ENCODE measurements at places on chromosomes 7 and 10.
A peak's percentile ranks its signal among the peaks of the same experiment; 100 is the strongest.

DNA sequence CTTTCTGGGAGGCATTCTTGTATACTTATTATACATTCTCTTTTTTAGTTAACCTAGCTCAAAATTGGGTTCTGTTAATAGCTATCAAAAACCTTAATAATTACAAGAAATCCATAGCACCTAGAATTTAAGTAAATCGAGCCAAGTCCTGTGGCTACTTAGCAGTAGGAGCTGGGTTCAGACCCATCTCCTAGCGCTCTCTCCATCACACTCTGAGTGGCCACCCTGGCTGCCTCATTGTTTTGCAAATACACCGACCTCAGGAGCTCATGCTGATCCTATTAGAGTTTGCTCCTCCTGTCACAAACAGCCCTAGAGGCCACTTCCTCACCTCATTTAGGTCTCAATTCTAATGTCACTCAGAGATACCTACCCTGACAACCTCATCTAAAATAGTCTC lies 46.2 kb upstream of the OSBPL3 start:
- DNase-seq, result no peak

- peak; percentile 13 for DNase-seq
Observed at GRCh38 chr7:37901236-37901827, 15.3 kb downstream of the SFRP4 start.

GRCh38 chr10:132452216-132452650 lies 55.2 kb downstream of the PWWP2B start:
- no peak for DNase-seq

DNA sequence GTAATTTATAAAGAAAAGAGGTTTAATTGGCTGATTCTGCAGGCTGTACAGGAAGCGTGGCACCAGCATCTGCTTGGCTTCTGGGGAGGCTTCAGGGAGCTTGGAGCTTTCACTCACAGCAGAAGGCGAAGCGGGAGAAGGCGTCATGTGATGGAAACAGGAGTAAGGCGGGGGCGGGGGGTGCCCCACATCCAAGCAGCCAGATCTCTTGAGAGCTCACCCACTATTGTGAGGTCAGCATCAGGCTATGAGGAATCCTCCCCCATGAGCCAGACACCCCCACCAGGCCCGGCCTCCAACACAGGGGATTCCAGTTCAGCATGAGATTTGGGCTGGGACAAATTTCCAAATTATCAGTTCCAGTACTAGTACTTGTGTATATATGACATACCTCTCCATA lies 46.2 kb downstream of the WDR37 start:
- no peak for DNase-seq

- peak; percentile 49 for DNase-seq
Observed at GRCh38 chr10:14658331-14659127, 116.2 kb downstream of the FAM107B start.

DNA sequence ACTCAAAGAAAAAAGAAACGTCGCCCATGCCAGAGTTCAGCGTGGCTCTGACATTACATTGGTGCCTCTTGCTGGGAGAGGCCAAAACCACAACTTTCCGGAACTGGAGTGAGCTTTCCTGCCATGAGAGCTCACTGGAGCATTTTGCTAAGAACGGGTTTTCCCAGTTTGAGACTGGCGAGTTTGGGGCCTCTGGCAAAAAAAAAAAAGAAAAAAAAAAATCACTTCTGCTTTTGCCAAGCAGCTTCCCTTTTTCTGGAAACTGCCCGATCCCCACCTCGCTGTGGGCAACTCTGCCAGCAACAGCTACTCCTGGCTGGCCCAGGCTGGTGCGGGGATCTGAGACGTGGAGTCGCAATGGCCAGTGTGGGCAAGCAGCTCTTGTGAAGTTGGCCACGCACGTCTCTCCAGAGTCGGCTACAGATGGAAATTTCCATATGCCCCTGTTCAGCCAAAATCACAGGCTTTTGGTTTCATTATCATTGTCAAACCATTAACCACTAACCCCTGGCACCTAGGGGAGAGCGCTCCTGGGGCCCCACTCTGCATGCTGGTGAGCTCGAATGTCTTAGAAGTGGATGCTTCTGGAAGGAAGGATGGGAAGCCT lies 25.7 kb downstream of the PRKAG2 start:
- DNase-seq, result peak; percentile 58

- DNase-seq, result no peak
Observed at GRCh38 chr10:105292236-105292635, 651.1 kb downstream of the SORCS3 start.

DNA sequence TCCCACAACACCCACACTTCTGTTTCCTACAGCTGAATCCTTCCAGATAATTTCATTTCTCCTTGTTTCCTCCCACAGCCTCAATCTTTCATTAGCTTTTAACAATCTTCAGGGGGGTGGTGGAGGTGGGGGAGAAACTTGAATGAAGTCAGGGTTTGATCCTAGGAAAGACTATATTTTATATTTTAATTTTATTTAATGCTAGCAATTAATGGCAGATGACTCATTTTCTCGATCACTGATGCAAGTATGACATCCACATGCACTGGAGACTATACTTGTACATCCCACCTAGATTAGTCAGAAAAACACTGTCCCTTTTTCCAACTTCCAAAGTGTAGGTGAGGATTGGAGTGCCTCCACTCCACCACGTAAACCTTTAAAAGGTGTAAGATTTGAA lies 1181.3 kb upstream of the AUTS2 start:
- no peak for DNase-seq

GRCh38 chr10:114550756-114551635 lies 107.1 kb downstream of the ABLIM1 start:
- peak; percentile 29 for DNase-seq

DNA sequence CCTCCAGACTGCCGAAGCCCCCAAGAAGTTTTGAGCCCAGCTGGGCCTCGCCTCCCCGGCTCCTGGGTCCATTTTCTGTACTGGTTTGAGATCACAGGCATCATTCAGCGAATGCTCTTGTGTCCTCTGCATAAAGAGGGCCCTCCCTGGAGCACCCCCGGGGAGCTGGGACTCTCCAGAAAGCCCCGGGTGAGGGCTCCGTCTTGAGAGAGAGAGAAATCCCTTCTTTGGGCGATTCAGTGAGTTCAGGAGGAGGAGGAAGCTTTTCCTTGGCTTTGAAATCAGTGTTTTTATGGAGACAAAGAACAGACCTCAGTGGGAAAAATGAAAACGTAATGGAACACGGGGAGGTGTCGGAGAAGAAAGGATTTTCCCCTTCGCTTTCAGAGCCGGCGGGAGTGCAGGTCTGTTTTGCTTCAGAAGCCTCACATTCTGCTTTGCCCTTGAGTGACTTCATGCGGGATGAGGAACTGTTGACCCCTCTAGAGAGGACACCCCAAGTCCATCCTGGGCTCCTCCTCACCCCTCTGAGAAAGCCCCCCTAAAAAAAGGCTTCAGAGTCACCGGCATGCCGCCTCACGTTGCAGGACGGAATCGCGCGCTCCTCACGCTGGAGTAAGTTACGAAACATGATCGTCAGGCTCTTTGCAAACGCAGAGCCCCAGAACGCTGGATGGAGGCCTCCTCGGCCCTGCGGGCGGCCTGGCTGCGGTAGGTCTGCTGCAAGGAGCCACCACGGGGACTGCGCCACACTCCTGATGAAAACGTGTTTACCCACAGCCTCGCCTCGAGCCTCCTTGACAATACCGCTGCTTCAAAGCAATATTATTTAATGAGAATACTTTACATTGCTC lies 8.5 kb upstream of the AP5Z1 start:
- no peak for DNase-seq

DNA sequence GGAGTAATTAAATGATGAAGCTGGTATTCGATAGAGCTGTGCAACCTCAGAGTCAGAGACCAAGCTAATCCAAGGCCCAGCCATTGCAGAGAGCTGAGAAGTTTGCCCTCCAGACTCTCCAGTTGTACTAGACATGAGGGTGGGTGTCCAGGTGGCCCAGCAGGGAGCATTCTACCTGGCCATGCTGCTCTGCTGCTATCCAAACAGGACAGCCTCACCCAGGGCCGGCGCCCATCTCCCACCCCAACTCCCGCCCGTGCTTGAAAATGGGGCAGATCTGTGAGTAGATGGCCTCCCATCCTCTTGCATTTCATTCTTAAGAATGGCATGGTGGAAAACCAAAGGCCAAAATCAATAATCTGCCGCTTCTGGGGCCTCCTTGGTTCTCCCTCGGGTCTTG lies 124.2 kb downstream of the TCERG1L start:
- DNase-seq, result no peak

- no peak for DNase-seq
Observed at GRCh38 chr10:53453196-53453595, 680.6 kb upstream of the MBL2 start.

- no peak for DNase-seq
Observed at GRCh38 chr10:113753020-113753692, 1.7 kb downstream of the PLEKHS1 start.

GRCh38 chr10:113133497-113134115 lies 183.6 kb downstream of the TCF7L2 start:
- no peak for DNase-seq

GRCh38 chr7:56019501-56019900 lies 31.7 kb downstream of the PSPH start:
- DNase-seq, result no peak

GRCh38 chr7:50552139-50552538 lies 13.1 kb downstream of the DDC start:
- DNase-seq, result no peak

DNA sequence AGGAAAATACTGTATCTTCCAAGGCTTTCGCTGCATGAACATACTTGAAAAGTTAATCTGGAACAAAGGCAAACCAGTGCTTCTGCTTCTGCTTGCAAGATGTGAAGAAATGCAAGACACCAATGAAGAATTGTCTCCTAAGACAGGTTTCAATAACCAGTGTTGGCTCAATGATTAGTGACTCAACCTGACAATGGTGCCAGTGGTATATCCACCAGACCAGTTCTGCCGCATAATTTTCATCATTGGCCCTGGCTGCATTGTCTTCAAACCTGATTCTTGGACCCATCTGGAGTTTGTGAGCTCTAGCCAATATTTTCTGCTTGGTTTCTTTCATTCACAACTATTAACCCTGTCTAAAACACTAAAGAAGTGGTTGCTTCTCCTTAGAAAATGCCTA lies 13.6 kb upstream of the STAMBPL1 start:
- DNase-seq, result no peak

DNA sequence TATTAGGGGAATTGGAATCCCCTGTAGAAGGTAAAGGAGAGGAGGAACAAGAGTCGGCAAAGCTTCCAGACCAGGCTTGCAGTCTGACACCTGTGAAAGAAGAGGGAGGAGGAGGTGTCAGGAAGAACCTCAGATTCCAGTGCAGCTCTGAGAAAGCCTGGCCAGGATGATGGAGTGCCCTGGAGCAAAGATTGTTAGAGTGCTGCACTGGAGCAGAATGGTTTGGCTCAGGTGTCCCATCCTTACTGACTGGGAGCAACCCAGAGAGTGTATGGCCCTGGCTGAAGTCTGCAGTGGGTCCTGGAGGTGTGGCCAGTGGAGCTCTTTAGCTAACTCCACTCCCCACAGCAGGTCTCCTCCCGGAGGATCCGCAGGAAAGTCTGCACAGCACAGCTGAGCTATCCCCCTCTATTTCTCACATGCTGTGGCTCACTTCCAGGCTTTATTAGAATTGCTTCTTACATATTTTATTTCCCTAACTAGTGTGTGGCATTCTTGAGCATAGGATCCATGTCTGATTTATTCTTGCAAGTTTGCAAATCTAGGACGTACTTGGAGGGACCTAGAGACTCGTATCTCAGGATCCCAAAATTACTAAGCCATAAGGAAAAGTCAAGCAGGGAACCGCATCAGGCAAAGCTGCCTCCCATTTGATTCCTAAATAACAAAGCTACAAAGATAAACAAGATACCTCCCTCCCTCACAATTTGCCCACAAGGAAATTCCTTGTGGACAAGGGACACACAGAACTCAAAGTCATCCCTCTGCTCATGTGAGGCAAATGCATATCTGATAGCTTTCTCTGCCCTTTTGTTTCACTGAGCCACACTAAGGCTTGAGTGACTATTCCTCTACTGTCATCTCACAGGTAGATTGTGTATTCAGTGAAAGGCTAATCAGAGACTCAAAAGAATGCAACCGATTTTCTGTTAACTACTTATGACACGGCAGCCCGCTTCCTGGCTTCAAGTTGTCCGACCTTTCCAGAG lies 58.8 kb downstream of the VIM start:
- no peak for DNase-seq

GRCh38 chr7:57398548-57398947 lies 51.4 kb upstream of the ZNF716 start:
- DNase-seq, result no peak

DNA sequence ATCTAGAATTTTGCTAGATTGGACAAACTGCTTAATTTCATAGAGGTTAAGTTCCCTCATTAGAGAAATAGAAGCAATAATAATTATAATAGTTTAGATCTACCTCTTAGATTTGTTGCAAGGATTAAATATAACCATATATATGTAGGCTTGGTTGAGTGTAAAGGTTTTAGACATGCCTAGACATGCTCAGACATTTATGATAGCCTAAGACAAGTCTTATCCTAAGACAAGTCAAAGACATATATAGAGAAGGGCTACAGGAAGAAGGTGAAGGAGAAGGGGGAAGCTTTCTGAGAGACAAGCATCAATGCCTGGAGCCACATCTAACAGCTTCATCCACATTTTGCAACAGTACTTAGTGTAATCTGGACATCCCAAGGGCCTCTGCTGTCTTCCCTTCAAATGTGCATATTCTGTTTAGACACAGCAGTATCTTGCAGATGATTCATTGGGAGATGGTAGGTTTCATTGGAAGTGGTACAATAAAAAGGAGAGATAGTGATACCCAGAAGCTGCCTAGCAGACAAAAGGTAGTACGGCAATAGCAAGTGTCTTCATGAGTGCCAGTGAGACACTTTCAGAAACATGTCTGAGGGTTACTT lies 146.5 kb downstream of the HGF start:
- DNase-seq, result no peak

GRCh38 chr7:36874041-36874440 lies 149.7 kb upstream of the AOAH start:
- no peak for DNase-seq

DNA sequence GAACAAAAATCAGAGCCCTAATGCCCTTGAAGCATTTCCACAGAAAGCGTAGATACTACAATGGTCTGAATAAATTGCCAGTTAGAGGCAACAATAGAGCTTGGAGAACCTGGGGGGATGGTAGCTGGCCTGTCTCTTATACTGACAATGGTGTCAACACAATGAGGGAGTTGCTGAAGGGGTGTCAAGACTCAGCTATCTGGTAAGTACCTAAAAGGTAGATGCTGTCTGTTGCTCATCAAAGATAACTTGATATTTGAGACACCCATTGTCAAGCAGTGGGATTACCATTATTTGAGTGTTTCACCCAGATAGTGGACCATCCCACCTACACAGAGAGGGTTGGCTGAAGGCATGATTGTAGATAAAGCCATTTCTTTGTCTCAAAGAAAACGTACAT lies 72.8 kb downstream of the PDE1C start:
- DNase-seq, result no peak
